AG04450 (cell line): ENCODE measurements at places on chromosomes 3 and 15. TPM values are rescaled to one million over a fixed set of nuclear protein-coding genes. Genes with fewer than 3 reads are reported as not detected.

SOX2 gene
- not detected in 2 replicates for polyA plus RNA-seq

CPN2 gene
- polyA plus RNA-seq = not detected in 2 replicates

CD200R1 gene
- not detected in 2 replicates for polyA plus RNA-seq

GREM1 gene
- polyA plus RNA-seq = 2,326 and 2,858 TPM in 2 replicates

TMEM207 gene
- polyA plus RNA-seq = not detected in 2 replicates

KCNMB3 gene
- 0.65 and 0.89 TPM in 2 replicates for polyA plus RNA-seq

AADAC gene
- polyA plus RNA-seq = not detected in 2 replicates

- DNase-seq = no peak
Measured at GRCh38 chr3:158093526-158093925, 12.7 kb downstream of the SHOX2 start.

DNA sequence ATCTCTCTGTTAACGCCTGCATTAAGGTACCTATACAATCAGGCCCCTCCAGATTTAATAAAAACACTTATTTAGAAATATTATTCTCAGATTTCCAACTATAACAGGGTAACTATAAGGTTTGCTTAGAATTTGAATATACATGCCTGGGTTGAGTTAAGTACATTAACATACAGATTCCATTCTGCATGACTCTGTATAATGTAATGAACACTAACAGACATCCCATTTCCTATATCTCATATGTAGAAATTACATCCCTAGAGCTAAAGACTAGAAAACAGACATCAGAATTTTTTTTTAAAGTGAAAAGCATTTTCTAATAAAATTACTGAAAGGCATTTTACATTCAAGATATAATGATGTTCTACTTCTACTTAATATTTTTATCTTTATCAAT, 162.5 kb downstream of the MECOM start:
- no peak for DNase-seq

DNA sequence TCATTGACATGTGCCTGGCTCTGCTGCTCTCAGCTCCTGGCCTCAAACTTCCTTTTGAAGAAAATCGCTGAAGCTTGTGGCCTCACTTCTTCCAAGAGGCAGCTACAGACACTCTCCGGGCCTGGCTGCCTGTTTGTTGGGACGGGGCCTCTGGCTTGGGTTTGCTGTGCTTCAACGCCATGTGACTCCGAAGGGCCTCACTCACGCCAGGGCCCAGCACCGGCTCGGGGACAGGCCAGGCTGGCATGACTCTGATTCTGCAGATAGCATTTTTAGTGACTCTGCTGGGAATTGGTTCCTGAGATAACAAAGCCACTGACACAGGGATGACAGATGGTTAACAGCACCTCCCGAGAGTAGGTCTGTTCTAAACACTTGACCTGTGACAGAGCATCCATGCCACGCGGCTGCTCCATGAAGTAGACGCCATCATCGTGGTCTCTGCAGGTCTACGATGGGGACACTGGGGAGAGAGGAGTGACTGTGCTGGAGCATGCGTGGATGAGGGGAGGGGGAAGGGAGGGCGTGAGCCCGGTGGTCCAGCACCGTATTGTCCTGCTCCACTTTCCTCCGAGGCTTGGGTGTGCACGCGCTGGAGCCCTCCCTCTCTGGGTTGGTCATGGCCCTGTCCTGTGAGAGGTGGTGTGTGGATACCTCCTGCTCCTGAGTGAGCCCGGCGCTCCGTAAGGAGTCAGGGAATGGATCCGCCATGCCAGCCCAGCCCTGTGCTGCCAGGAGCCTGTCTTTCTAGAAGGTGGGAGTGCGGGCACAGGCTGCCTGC, 133.6 kb downstream of the TJP1 start:
- no peak for DNase-seq

- no peak for DNase-seq
Measured at GRCh38 chr15:78420220-78420619, 17.8 kb upstream of the IREB2 start.

DNA sequence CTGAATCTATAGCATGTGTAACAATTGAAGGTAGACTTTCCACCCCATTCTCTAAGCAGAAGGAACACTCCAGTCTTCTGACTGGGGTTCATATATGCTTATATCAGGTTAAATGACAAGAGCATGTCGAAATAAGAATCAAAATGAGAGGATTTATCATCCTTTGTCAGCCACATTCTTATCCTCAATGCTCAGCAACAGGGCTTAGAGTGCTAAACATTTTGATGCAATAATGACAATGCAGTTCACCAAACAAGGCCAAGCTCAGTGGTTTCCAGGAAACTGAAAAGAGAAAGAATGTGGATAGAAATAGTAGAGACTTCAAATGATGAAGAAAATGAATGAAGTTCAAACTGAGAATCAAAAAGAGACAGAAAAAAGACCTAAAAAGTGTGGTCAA, 78.0 kb downstream of the FSIP1 start:
- DNase-seq = no peak

- no peak for DNase-seq
Measured at GRCh38 chr3:102727340-102727739, 292.5 kb downstream of the ZPLD1 start.

DNA sequence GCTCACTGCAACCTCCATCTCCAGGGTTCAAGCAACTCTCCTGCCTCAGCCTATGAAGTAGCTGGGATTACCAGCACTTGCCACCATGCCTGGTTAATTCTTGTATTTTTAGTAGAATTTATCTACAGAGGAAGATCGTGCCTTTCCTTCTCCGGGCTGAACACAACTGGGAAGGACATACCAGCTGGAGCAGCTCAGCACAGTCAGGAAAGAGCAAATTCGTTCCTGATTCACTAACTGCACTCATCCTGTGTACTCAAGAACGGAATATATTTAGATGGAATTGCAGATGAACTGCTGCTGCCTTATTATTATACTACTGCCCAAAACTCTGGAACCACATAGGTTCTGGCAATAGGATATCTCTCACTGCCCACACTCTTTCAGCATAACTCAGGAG, 27.1 kb upstream of the P4HTM start:
- no peak for DNase-seq

DNA sequence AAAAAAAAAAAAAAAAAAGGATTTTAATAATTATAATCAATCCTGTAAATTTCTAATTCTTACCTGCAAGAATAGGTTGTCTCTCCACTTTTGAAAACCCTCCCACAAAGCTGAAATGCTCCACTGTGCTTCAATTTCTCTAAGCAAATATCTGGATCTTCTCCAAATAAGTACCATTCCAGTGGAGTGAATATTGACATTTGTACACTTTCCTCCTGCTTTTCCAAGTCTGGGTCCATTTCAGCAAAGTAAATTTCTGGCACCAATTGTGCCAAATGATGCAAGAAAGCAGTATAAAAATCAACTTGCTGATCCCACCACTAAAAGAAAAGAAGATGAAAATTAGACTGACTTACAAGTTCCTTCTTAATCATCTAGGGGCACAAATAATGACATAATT, 19.9 kb downstream of the UBR1 start:
- DNase-seq = no peak

GRCh38 chr3:193051314-193051713, 133.7 kb upstream of the MB21D2 start:
- no peak for DNase-seq

DNA sequence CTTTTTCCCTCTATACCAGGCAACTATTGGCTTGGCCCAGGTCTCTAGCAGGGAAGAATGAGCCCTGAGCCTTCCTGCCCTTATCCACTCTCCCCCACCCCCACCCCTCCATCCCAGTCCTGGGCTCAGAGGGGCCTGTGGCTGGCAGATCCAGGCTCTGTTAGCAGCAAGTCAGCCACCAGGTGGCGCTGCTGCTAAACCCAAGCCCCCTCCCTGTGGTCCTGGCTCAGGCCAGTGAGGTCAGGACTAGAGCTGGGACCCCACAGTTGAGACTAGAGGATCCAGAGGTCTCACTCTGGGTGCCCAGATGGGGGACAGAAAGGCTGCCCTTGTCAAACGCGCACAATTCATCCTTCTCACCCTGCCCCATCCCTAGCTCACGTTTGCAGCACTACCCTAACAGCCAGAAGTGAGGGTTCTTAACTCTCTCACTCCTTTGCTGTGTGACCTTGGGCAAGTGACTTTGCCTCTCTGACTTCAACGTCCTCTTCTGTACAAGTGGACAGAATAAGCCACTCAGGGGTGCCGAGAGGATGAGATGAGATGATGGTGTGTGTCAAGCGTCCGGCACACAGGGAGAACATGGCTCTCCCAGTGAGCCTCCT, 46.8 kb upstream of the SLC6A1 start:
- peak; percentile 6 for DNase-seq

DNA sequence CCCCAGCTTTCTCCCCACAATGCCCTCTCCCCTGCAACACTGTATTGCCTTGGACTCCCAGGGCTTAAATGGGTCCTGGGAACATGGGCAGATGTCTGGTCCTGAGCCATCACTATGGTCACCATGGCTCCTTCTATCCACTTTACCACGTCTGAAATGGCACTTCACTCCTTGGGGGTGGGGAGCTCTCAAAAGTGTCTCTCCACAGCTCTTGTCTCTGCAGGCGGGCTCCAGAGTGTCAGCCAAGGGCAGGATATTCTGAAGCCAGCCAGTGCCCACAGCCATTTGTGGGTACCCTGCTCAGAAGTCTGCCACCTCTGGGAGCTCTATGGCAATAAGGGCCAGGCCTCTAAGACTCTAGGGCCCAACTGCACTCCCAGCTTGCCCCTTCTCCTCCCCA, 163.9 kb downstream of the PPM1L start:
- no peak for DNase-seq

- no peak for DNase-seq
Measured at GRCh38 chr3:163384383-163384782, 1693.9 kb downstream of the SI start.

DNA sequence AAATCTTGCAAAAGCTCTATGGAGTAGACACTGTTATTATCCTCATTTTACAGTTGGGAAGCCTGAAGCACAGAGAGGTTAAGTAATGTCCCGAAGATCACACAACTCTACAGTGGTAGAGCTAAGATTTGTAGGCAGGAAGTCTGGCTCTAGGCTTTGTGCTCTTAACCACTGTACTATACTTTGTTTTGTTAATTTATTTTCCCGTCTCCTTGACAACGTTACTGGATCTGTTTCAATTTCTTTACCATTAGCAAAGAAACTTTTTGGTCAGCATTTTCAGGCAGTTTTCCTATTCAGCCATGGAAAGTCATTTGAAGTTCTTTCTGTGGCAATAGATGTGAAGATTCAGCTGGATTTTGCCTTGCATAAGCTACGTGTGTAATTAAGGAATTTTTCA, 51.7 kb downstream of the OTOL1 start:
- DNase-seq = no peak
